ENCODE measurements at places on chromosomes 16 and 17.

- DNase-seq, result no peak
Measured at GRCh38 chr16:49116873-49117272, 164.8 kb downstream of the CBLN1 start.

DNA sequence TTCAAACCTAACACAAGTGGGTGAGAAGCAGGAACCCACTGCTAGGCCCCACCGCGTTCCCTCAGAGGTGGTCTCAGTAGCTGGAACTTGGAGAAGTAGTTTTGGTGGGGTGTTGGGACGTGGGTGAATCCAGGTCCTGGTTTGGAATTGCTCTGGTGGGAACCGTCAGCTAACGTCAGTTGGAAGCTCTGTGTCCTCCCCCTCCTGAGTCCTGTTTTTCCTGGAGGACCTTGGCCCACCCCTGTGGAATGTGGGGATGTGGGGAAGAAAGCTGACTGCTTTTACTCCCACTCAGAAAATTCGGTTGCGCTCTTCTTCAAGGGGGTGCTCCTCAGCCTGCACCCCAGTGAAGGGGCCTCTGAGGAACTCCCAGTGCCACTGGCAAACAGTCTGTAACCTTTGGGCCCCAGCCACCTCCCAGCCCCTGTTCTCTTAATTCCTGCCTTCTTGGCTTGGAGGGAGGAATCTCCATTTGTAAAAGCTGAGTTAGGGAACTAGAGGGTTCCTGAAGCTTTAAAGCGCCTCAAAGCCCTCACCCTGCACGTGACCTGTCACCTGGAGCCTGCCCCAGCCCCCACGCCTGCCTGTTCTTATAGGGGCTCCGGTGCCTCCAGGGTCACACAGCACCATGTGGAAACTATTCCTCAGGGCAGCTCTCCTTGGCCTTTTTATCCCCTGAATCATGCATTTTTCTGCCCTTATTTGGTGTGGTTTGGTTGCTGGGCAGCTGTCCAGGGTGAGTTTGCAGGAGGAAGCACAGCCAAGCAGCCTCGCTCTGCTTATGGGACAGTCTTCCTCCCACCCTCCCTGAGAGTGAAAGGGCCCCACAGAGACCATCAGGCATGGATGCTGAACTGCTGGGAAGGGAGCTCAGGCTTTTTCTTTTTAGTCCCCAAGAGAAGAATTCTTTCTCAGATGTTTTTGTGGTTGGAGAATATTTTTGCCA lies 16.2 kb upstream of the NAGLU start:
- no peak for DNase-seq

DNA sequence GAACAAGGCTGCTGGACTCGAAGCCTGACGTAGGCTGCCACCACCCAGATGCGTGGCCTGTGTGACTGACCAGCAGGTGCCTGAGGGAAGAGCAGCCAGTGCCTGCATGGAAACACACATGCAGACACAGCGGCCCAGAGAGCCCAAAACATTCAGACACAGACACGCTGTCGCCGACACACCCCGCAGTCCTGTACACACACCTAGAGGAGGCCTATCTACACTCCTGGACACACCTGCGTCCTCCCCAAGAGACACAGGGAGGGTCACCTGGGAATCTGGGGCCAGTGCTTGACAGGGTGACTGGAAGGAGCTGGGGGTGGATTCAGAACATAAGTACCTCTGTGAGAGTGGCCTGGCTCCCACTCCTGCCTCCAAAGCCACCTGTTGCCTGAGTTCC lies 6.1 kb upstream of the TSPOAP1 start:
- no peak for DNase-seq

DNA sequence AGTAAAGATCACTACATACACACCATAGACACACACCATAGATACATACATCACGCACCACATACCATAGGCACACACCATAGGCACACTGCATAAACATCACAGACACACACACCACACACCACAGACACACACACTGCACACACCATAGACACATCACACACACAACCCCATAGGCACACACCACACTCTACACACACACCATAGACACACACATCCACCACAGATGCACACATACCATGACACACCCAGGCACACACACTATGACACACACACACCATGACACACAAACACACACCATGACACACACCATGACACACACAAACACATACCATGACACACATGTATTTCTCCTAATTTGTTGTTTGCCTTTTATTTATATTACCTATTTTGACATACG lies 14.1 kb downstream of the TBC1D16 start:
- DNase-seq, result no peak

DNA sequence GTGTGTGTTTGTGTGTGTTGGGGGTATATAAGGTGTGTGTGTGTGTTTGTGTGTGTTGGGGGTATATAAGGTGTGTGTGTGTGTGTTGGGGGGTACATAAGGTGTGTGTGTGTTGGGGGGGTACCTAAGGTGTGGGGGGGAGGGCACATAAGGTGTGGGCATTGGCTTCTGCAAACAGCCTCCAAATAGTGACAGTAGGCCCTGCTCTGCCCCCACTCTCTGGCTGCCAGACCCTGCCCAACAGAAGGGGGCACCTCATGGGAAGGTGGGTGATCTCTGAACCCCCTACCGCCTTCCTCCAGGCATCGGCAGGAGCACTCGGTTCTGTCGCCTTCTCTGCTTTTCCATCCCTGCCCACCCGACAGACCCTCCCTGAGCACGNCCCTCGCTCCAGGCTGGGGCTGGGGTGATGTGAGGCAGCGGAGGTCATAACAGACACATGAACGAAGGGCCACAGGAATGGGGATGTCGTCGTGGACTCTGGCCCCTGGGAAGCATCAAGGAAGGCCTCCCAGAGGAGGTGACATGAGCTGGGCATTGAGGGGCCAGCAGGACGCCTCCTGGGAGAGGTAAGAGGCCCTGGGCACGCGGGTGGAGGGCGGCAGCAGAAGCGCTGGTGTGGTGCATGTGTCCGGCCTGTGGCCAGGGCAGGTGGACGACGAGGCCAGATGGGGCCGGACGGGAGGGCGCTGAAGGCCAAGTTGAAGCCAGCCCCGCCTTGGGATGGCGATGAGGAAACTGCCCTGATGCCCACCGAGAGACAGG lies 136.6 kb upstream of the RPH3AL start:
- no peak for DNase-seq

DNA sequence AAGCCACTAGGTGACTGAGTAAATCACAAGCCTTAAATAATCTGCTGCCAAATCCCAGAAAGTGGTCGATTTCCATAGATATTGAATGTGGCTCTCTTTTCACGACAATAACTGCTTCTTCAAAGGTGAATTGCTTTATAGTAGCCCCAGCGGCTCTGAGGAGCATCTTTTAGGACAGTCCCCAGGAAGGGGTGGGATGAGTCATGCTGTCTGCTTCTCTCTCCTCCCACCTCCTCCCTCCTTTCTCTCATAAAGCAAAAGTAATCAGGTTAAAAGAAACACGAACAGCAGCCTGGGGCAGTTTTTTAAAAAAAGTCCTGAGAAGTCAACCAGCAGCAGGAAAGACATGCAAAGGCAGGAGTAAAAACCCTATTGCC lies 1.8 kb downstream of the KIAA0513 start:
- DNase-seq, result no peak

GRCh38 chr17:80908776-80909175 lies 82.9 kb upstream of the CHMP6 start:
- no peak for DNase-seq

- no peak for DNase-seq
Measured at GRCh38 chr16:55671974-55672280, 16.1 kb downstream of the SLC6A2 start.

DNA sequence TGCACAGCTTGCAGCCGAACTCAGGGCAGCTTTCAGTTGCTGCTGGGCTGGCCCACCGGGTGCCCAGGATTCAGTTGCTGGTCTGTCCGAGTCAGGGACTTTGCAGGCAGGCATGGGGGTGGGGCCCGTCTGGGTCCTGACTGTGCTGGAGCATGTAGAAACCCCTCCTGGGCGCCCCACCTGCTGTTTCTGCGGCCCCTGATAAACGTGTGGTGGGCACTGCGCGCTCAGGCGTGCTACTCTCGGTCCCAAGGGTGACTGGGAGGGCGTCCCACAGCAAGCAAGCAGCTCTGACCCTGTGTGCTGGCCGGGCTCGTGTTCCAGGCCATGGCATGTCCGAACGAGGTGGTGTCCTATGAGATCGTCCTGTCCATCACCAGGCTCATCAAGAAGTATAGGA lies 12.6 kb downstream of the TSC2 start:
- no peak for DNase-seq

- no peak for DNase-seq
Measured at GRCh38 chr16:11084484-11084875, 140.1 kb downstream of the CLEC16A start.

DNA sequence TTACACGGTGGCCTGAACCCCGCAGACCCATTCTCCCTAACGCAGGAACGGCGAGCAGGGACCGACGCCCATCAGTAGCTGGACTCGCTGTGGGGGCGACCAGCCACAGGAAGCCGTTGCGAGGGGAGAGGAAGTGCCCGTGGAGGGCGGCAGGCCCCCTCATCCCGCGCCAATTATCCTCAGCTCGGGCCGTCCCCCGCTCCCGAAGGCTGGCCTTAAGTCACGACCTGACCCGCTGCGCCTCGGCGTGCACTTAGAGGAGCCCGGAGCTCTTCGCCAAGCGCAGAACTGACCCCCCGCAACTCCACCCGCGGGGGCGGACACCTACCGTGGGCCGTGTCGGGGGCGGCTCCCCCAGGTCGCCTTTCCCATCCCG lies 401 bp downstream of the ARL16 start:
- no peak for DNase-seq

DNA sequence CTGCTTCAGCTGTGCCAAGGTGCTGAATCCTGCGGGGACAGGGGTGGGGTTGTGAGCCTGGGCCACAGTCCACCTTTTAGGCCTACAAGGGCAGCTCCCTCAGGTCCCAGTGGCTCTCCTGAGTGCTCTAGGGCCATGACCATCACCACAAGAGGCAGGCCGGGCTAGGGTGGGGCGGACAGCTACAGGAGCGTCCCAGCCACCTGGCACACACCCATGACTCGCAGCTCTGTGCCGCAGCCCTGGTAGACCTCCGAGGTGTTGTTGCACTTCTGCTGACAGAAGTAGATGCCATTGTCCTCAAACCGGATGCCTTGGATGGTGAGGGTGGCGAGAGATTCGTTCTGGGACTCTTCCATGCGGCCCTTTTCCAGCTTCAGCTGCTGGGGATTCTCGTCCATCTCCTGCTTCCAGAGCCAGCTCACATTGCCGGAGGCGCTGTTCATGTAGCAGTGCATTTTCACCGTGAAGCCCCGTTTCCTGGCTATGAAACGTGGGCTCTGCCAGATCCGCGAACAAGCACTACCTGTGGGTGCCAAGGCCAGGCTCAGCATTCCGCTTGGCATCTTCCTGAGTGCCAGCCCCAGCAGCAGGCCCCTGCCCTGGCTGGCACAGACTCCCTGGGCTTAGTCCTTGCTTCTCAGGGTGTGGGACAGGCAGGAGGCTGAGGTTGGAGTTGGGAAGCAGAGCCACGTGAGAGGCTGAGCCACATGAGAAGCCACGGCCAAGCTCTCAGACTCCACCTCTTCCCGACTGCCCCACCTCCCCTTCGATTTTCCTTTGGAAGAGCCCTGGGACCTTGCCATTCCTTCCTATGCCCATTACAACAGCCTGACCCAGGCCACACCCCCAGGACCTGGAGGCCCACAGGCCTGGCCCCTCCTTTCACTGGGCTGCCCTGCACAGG lies 2.0 kb downstream of the CD79B start:
- DNase-seq, result no peak

- DNase-seq, result peak; percentile 39
Measured at GRCh38 chr17:2688351-2689342, 22.9 kb downstream of the CLUH start.

DNA sequence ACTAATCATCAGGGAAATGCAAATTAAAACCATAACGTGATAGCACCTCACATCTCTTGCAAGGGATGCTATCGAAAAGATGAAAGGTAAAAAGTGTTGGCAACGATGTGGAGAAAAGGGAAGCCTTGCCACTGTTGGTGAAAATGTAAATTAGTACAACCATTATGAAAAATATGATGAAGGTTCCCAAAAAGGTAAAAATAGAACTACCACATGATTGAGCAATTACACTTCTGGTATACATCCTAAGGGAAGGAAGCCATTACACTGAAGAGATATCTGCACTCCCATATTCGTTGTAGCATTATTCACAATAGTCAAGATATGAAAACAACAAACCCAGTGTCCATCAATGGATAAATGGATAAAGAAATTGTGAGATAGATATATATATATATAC lies 21.5 kb downstream of the ABCA10 start:
- DNase-seq, result no peak

GRCh38 chr16:84604477-84605013 lies 13.3 kb downstream of the COTL1 start:
- no peak for DNase-seq

- DNase-seq, result no peak
Measured at GRCh38 chr16:24423312-24423711, 116.1 kb upstream of the RBBP6 start.

DNA sequence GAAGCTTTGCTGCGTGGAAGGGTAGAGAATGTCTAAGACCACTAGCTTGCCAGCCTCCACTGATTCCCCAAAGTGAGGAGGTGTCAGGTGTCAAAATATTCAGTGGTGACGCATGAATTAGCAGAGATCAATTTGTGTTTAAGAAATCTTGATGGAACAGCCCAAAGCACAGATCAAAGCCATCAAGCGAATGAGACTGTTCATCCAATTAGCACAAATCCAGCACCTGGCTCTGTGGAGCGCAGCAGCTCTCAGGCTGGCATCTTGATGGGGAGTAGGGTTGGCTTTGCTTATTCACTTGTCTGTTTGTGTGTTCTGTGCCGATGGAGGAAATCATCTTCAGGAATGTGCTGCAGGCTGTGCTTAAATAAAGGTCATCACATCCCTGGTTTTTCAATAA lies 456.8 kb upstream of the CCL2 start:
- no peak for DNase-seq

GRCh38 chr17:19346351-19347255 lies 15.9 kb downstream of the B9D1 start:
- no peak for DNase-seq

Measured in NCI-H1105 (cell line).